ENCODE measurements at places on chromosomes 1 and 21.

DNA sequence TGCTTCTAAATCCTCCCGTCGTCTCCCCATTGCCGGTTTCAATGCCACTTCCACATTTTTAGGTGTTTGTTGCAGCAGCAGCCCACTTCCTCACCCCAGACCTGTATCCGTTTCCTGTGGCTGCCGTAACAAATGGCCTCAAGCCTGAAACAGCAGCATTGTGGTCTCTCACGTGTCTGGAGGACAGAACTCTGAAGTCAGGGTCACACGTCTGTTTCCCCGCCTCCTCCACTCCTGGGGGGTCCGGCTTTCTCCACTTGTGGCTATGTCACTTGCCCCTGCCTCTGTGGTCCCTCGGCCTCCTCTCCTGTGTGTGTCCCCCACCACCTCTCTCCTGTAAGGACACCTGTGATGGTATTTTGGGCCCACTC lies 21.8 kb downstream of the TRPM2 start:
- DNase-seq, result no peak

- DNase-seq, result no peak
These were observed 56.4 kb upstream of the SIPA1L2 start for GRCh38 chr1:232686346-232686745.

GRCh38 chr1:220873868-220874655 lies 5.2 kb upstream of the HLX start:
- peak; percentile 74 for DNase-seq

- DNase-seq, result no peak
These were observed 15.2 kb downstream of the LRRC71 start for GRCh38 chr1:156935505-156936128.

DNA sequence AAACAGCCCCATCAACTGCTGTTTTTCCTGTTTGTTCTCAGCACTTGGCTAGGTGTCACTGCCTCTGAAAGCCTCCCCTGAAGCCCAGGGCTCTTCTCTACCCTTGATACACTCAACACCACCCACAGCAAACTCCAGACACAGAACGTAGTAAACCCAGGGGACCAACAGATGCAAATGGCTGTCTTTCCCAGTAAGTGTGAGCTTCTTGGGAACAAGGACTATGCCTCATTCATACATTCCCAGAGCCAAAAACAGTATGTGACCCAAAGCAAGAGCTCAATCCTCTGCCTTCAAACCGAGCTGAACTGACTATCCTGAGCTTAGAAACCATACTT lies 4.4 kb downstream of the LBR start:
- DNase-seq, result no peak

- DNase-seq, result peak; percentile 38
These were observed 114.8 kb upstream of the PTGFR start for GRCh38 chr1:78375996-78376395.

- DNase-seq, result no peak
These were observed 8.3 kb downstream of the CYB5RL start for GRCh38 chr1:54191525-54191924.

DNA sequence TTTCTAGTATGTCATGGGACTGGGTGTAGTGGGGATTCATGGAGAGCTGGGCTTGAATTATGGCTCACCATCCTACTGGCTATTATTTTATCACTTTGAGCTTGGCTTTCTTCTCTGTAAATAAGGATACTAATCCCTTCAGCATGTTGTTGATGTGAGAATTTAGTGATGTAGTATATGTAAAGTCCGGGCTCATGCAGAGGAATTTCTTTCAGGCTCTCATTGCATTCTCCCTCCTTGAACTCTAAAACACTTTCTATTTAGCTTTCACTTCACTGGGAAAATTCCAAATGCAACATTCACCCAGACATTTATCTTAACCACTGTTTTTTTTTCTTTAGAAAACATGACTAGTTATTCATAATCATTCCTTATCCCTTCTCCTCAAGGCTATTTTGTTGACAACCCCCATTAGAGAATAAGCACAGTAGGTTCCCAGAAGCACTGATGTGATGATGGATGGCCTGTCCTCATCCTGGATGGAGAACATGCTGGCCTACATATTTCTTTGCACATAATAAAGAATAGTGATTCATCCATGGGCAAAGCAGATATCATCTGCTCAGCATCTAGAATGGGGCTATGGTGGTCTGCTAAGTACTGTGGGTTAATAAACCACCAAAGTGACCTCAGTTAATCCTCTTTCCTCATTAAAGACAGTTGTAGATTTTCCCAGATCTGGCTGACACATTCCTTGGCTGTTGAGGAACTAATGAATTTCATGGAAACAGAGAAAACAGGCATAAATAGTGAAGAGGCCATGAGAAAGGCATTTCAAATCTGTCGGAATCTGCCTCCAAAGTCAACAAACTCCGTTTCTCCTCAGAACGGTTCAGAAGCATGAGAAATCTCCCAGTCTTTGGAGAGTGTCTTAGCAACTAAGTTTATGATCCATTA lies 68.0 kb upstream of the CYP2J2 start:
- DNase-seq, result peak; percentile 47

GRCh38 chr1:6962996-6963911 lies 178.0 kb downstream of the CAMTA1 start:
- DNase-seq, result no peak
